ENCODE measurements at places on chromosomes 3 and 15. TPM values are rescaled to one million over a fixed set of nuclear protein-coding genes. Genes with fewer than 3 reads are reported as not detected.

Gene EPHB3
- total RNA-seq = 3.9 TPM

DNA sequence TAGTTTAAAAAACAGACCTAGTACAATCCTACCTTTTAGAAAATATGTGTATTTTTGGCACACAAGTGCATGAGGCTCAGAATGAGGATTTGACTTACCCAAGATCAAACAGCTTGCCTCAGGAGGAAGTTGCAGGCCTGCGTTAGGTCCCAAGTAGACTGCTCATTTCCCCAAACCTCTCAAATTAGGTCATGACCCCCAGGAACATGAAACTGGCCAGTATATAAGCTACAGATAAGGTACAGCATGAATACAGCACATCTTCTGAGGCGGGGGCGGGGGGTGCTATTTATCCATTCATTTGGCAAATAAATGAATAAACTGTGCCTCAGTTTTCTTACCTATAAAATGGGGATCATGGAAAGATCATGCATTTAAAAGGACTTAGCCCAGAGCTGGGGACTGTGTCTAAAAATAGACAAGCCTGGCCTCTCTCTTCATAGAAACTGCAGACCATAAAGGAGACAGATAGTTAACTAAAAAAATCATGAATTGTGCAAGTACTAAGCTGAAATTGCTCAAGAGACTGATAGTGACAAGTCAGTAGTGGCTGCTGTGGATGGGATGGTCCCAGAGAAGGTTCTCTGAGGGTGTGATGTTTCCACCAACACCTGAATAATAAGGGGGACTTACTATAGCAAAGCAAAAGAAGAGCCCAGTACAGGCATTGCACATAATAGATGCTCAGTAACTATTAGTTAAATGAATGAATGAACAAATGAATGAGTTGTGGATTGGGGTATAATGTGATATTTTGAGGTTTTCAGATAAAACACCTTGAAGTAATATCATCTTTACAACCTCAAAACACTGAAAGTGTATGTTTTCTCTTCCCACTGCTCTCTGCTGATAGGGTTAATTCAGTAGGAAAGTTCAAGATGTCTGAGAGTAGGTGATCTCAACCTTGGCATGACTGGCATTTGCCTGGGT is 258.5 kb upstream of the PROK2 start:
- no peak for DNase-seq

GRCh38 chr3:514192-514591 is 317.6 kb downstream of the CHL1 start:
- DNase-seq = no peak

Gene IQSEC1
- total RNA-seq = 10.7 TPM

Gene LPP
- 12.6 TPM for total RNA-seq

Gene SH2D7
- not detected for total RNA-seq

- no peak for DNase-seq
Observed at GRCh38 chr3:30457726-30458125, 148.7 kb upstream of the TGFBR2 start.

- DNase-seq = no peak
Observed at GRCh38 chr3:30448450-30449289, 157.7 kb upstream of the TGFBR2 start.

- no peak for DNase-seq
Observed at GRCh38 chr3:19632099-19633074, 301.6 kb downstream of the EFHB start.

DNA sequence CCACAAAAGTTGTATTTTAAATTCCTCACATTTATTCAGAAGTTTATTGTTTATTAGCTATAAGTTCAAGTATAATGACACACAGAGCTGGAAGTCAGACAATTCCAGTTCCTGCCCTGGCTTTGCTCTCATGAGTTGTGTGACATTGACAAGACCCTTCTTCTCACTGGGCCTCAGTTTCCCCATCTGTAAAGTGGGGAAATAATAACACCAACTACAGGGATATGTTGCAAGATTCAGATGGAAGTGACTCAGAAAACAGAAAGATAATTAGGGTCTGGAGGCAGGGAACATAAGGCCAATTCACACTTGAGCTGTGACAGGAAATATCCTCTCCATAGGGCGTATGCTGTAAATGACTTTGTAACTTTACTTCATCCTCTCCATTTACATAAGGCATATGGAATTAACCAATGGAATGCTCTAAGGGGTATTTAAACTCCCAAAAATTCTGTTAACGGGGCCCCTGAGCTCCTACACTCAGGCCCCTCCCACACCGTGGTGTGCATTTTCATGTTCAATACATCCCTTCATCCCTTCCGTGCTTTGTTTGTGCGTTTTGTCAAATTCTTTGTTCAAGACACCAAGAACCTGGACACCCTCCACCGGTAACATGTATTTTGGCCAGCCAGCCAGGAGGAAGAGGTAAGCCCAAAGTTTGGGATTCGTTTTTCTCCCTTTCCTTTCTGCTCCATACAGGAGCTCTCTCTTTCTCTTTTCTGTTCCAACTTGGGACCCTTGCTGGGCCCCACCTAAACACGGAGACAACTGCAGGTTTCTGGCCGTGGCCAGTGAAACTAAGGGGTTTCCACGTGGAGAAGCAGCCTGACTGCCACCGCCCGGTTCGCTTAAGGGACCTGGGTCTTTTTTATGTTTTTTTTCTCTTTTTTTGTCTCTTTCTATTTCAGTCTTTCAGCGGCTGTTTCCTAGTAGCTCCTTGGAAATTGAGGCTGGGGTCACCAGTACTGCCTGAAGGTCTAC is 16.9 kb downstream of the CYP11A1 start:
- no peak for DNase-seq

DNA sequence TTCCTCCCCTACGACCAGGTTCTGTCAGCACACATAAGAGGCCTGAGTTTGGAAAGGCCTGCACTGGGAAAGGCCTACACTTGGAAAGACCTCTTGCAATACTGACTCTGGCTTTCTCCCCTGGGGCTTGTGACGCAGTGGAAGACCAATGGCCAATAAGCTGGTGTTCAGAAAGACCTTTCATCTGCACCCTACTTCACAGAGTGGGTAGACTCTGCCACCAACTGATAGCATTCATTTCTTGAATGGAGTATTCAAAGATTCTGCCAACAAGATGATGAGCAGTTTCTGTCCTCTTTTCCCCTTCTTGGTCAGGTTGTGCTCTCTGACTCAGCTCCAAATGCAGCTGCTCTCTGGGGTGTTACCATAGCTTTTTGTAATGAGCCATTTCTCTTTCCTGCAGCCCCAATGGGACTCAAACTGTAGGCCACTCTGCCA is 48.8 kb downstream of the TIPARP start:
- no peak for DNase-seq

DNA sequence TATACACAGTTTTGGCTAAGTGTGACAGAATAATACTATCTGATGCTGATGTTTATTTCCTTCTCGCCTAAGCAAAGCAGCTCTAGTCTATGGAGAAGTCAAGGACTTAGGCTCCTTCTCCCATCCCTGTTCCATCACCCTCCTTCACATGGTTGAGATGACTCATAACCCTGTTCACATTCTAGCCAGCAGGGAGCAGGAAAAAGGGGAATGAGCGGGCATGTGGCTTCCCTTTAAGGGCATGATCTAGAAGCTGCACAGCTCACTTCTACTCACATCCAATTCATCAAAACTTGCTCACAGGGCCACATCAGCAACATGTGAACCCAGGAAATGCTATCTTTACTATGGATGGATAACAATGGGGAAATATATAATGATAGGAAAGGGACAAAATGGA is 40.9 kb downstream of the CBLB start:
- peak; percentile 48 for DNase-seq

- DNase-seq = no peak
Observed at GRCh38 chr3:170078620-170079281, 41.0 kb downstream of the GPR160 start.

DNA sequence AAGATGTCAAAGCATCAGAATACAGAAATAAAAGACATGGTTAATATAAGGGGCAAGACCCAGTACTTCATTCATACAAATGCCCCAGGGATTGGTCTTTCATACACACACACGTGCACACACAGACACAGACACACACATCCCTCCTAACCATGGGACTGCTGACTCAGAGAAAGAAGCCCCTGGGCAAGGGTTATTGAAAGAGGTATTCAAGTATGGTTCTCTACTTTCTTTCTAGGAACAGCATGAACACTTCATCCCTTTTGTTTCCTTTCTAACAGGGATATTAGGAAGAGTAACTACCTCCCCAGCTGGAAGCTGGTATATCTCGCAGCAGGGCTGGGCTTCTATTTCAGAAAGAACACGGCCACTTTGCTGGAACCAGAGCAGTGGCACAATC is 33.2 kb upstream of the ZFAND6 start:
- no peak for DNase-seq

Gene USF3
- total RNA-seq = 3.9 TPM

DNA sequence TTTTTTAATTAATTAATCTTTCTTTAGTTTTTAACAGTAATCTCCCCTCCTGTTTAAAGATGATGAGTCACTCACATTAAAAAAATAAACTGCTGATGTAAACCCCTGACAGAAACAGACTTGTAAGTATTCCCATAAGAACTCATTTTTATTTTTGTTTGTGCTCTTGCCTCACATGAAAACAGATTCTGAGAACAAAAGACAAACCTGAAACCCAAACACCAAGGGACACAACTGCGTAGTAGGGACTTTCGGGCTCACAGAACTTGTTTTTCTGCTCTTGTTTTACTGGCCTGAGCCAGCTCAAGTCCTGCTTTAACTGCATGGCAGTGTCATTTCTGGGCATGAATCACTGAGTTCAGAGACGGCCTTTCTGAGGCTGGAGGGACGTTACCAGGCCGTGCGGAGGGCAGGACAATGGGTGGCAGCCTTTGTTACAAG is 600.8 kb downstream of the FOXP1 start:
- no peak for DNase-seq

DNA sequence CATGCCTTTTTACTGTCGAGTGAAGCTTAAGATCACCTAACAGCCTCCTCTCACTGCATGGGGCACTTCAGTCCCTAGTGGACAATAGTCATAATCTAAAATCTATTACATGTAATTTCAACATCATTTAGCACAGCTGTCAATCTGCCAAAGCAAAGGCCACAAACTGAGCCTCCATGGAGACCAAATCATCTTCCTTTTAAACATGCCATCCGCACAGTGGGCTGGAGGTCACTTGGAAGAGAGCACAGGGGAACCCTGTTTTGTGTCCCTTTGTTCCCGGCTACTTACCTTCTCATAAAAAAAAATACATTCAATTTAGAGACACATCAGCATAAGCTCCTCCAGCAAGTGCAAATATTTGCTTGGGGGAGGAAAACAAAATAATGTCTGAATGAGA is 167.3 kb downstream of the SQOR start:
- no peak for DNase-seq

DNA sequence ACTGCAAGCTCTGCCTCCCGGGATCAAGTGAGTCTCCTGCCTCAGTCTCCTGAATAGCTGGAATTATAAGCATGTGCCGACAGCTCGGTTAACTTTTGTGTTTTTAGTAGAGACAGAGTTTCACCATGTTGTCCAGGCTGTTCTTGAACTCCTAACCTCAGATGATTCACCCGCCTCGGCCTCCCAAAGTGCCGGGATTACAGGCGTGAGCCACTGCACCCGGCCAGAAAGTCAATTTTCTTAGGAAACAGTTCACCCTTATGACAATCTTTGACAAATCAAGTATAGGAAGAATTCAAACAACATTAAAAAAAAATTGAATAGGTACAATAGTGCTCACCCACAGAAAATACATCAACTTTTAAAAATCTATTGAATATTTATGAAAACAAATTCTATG is 23.6 kb upstream of the DUT start:
- DNase-seq = no peak

GRCh38 chr3:85560088-85560785 is 601.4 kb downstream of the CADM2 start:
- DNase-seq = peak; percentile 80

- DNase-seq = no peak
Observed at GRCh38 chr3:194781617-194782016, 95.9 kb downstream of the FAM43A start.

Measured in G401 (cell line).